GM06990 (cell line): ENCODE measurements at places on chromosomes 3 and 15.

GRCh38 chr3:179321668-179322285 lies 1.1 kb upstream of the ZNF639 start:
- DNase-seq: no peak

GRCh38 chr3:186722457-186722856 lies 5.3 kb downstream of the KNG1 start:
- DNase-seq: no peak

DNA sequence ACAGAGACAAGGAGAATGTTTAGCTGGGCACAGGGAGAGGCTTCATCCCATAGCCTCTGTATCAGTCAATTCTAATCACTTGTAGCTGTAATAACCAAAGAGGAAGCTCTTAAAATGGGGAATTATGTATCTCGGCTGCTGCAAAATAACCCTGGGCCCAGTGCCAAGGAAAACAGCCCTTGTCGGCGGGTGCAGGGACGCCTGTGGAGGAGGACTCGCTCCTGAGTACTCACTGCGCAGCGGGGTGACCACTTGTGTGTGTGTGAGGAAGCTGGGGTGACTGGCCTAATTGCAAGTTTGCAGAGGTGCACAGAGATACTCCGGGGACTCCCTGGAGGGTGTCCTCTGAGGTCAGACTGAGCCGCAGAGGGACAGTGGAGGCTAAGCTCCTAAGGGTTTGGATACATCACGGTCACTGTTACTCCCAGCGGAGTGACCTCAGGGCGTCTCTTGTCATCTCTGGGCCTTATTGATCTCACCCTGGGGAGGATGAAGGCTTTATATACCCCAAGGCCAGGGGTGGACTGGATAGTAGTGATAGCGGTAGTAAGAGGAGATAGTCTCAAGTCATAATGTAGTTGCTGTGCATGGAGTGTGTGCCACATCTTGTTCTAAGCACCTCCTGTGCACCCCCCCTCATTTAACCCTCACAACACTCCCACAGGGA lies 37.2 kb downstream of the SLC6A6 start:
- no peak for DNase-seq

- DNase-seq: no peak
These were observed 34.8 kb upstream of the MCTP2 start for GRCh38 chr15:94196531-94196930.

DNA sequence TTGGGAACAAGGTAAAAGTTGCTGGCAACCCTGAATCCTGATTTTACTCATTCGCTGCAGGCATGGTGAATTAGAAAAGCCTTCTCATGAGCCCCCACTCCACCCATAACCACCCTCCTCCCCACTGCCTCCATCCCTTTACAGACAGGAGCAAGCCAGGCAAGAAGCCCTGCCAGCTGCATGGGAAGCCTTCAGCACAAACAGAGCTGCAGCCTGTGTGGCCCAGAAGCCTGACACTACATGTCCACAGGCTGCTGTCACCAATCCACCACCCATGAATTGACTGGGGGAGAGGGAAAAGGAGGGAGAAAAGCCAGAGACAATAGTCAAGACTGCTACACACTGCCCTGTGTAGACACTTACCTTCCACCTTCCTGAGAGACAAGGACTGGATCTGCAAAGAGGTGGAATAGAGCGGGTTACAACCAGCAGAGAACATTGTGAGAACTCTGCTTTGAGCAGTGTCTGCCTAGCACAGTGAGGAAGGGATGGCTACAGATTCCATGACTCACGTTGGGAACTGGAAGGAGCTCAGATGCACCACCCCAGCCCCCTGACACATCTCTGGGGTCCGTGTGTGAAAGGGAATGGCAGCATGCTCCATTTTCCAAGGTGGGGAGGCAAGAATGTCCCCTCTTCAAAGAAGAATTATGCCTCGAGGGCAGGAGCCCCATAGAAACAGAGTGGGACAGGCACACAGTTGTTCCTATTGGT lies 33.9 kb downstream of the DZIP1L start:
- no peak for DNase-seq

DNA sequence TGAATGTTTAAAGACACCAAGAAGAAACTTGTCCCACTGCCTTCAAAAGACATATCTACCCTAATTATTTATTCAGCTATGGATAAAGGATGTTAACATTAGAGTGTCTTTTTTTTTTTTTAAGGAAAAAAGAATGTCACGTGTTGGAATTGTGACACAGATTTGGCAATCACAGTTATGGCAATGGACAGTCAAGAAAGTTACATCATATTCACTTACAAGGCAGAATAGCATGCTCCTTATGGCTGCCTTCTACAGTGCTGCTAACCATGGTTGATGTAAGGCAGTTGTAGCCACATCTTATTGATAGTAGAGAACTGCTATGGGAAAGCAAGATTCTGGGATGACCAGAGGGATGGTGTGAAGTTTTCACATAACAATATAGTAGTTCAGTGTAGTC lies 128.8 kb upstream of the ZBTB20 start:
- no peak for DNase-seq

- no peak for DNase-seq
These were observed 617.9 kb downstream of the NTRK3 start for GRCh38 chr15:87638554-87639083.

- DNase-seq: no peak
These were observed 584.4 kb upstream of the TBL1XR1 start for GRCh38 chr3:177781686-177782161.

DNA sequence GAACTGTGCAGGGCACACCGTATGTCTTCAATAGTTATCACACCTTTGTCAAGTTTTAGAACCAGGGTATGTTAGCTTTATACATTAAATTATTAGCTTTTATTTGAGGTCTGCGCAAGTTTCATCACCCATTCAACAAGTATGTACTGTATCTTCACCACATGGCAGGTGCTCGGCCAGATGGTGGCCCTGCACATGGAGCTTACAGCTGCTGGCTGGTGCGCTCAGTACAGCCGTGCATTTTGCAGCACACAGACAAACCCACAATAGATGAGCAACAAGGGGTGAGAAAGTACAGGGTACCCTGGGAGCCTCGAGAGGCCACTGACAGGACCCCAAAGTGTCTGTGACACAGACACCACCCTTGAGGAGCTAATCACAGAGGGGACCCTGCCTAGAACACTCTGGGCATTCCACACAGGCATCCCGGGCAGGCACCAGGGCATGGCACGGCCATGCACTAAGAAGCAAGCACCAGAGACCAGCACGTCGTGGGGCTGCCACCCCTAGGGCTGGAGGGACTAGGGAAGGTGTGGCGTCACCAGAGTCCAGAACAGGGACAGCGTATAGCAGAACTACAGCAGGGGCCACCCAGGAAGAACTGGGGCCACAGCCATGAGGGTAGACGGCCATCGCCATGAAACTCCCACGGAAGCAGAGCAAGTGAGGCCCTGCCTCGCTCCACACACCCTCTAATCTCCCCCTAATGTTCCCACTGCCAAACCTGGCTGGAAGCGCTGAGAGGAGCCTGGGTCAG lies 27.4 kb downstream of the ZXDC start:
- no peak for DNase-seq

GRCh38 chr3:122019493-122019892 lies 2.6 kb downstream of the ILDR1 start:
- no peak for DNase-seq

- DNase-seq: no peak
These were observed 3.8 kb upstream of the PCOLCE2 start for GRCh38 chr3:142892714-142893113.

DNA sequence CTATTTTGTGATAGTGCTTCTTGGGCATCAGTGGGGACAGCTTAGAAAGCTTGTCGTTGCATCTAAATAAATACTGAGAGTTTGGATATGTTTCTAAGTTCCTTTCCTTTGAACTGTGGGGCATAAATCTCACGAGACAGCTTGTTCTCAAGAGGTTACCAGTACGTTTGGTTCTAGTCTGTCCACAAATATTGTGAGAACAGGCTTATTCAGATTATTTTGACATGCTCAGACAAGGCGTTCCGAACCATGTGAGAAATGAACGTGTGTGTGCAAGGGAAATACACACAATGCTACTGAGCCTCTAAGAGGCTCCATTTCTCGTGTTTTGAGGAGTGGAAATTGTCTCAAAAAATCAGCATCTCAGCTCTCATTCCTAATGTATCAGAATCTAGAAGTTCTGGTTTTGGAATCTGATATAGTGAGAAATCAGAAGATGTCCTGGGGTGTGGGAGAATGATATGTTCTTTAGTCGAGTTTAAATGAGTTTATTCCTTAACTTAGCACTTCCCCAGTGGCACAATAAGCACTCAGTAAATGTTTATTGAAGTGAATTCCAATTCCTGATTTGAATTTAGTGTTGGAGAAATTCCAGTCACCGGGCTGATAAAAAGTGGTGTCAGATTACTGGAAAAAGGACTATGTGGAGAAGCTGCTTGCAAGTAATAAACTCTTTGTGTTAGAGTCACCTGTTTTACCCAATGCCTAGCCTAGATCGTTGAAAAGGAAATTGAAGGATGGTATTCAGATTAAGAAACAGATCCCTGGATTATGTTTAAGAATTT lies 481.5 kb downstream of the LPP start:
- DNase-seq: no peak

GRCh38 chr3:112471596-112472325 lies 27.5 kb downstream of the BTLA start:
- no peak for DNase-seq

- DNase-seq: no peak
These were observed 201.9 kb upstream of the STRIT1 start for GRCh38 chr3:155495387-155495786.

DNA sequence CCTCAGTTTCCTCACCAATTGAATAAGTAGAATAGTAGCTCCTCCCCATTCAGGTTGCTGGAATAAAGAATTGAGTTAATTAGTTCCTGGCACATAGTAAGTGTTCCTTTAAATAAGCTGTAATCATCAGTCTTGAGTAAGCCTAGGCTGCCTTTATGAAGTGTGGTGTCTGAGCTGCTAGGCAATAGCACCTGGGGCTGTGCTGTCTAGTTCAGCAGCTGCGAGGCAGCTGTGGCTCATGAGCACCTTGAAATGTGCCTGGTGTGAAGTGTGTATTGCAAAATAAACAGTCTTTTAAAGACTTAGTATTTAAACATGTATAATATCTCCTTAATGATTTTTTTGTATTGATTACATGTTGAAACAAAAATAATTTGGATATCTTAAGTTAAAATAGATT lies 77.6 kb downstream of the TOP2B start:
- no peak for DNase-seq

DNA sequence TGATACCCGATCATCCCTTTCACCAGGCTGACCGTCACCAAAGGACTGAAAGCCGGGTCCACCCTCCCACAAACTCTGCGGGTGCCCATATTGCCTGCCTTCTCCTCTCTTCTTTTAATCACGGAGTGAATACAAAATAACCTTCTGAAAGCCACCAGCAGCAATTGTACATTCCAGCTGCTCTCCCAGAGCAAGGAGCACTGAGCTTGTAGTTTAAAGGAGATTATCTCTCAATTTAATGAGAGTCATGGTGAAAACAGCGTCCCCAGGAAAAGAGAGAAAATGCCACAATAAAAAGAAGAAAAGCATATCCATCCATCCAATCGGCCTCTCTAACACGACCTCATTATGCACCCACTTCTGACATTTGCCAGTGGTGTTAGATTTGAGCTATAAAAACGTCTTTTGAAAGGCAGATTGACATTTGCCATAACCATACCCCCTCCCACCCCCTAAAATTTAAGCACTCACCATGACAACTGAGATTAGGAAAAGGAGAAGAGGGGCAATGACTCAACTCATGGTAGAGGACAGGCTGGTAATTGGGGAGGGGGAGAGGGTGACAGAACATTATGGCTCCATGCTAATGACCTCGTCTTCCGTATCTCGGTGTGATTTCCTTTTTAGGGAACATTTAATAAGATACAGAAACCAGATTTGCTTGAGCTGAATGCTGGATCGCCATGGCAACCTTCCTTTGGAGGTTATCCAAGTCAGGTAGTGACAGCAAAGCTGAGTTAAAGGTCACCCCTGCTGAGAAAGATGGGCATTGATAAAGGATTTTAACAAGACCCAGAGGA lies 106.2 kb downstream of the ST8SIA2 start:
- DNase-seq: no peak

DNA sequence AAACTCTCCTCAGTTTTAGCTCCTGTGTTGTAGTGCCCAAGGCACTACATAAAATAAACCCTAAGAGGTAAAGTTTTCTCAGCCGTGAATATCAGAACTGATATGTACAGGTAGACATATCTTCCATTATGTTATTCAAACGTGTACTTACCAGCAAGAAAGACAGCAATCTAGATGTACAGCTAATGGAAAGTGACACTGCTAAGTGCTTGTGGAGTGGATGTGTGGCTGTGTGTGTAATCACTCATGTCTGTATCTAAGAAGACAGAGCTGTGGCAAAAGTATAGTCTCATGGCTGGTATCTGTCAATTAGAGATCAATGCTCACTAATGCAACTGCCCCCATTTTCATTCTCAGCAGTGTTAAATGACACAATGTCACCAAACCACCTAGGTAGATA lies 101.3 kb downstream of the FMN1 start:
- no peak for DNase-seq

GRCh38 chr3:43041517-43041916 lies 62.4 kb downstream of the GASK1A start:
- DNase-seq: no peak

DNA sequence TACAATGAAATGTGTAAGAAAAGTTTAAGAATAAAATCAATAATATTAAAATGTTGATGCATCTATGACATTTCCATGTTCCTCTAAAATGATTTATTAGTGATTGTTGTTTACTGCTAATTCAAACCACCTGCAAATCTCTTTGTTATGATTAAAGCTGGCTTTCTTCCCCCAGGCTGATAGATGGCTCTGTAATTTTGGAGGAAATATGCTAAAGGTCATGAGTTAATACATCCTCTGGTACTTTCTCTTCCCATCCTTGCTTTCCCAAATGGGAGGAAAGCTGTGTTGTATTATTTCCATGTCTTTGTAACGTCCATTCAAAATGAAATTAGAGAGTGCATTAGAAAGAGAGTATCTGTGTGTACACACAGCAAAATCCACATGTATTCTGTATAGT lies 139.5 kb upstream of the TMCO5A start:
- DNase-seq: no peak

DNA sequence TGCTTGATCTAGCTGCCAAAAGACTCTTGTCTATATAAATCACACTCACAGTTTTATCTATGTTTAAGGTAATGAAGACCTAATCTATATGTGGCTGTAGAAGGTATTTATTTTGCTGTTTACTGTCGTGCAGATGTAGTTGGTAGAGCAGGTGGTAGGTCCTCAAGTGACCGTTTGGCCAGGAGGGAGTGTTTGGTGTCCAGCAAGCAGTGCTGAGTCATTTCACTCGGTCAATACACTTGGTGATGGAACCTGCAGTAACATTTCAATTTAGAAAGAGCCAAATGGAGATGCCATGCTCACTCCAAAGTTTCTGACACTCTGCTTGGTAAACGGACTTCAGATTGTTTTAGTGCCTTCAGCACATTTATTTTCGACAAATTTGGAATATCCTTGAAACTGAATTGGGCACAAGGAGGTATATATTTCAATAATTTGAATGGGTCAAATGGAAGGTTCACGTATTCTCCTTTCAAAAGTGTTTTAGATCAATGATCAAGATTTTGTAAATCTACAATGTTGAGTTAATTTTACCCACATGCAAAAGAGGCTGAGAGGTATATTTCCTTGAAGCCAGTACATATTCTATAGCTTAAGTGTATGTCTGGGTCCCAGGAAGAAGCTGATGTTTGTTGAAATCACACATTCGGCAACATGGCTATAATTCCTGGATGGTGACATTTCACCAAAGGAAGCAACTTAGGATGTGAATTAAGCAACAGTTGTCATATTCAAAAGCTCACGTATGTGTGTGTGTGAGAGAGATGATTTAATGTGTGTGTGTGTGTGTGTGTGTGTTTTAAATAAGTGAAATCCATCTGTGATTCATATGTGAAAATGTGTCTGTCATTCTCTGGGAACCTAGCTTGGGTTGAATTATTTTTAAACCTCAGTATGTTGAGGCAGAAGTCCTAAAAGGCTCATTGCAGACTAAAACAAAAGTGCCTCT lies 7.7 kb upstream of the CX3CR1 start:
- DNase-seq: no peak

GRCh38 chr3:186529201-186529999 lies 14.8 kb downstream of the CRYGS start:
- no peak for DNase-seq
